Activated CD4-positive, alpha-beta T cell treated with anti-CD3 and anti-CD28 coated beads, Interleukin-2, amount 50 U/mL, for 4 hours (primary cell): ENCODE measurements at places on chromosomes 6 and 20.

DNA sequence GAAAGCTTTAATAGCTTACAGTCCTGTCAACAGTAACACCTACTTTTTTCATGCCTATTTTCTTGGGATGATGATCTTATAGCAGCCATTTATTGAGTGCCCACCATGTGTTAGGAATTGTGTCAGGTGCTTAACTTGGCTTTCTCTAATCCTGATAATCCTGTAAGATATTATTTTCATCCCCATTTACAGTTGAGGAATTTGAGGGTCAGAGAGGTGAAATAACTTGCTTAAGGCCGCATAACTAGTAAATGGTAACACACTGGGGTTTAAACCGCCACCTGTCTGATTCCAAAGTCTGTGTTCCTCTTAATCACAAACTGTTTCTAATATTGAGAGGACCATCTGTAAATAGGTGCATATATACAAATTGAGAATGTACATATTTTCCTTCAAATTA is 55.5 kb downstream of the NCOA3 start:
- no peak for DNase-seq

DNA sequence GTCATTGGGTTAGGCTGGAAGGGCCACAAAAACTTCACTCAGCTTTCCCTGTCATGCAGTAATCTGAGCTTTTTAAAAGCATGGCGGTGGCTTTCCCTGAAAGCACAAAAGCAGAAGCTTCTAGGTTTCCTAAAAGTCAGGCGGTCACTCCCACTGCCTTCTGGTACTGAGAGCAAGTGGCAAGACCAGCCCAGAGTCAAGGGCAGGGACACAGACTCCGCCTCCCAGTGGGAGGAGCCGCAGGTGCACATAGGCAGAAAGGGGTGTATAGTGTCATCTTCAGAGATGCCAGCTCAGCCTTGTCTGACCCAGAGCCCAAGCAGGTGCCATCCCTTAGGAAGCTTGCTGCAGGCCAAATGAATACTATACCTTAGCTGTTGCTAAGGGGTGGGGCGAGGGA is 18.0 kb upstream of the PACSIN1 start:
- no peak for DNase-seq

- DNase-seq = no peak
Measured at GRCh38 chr20:41331731-41332130, 8.9 kb upstream of the LPIN3 start.

DNA sequence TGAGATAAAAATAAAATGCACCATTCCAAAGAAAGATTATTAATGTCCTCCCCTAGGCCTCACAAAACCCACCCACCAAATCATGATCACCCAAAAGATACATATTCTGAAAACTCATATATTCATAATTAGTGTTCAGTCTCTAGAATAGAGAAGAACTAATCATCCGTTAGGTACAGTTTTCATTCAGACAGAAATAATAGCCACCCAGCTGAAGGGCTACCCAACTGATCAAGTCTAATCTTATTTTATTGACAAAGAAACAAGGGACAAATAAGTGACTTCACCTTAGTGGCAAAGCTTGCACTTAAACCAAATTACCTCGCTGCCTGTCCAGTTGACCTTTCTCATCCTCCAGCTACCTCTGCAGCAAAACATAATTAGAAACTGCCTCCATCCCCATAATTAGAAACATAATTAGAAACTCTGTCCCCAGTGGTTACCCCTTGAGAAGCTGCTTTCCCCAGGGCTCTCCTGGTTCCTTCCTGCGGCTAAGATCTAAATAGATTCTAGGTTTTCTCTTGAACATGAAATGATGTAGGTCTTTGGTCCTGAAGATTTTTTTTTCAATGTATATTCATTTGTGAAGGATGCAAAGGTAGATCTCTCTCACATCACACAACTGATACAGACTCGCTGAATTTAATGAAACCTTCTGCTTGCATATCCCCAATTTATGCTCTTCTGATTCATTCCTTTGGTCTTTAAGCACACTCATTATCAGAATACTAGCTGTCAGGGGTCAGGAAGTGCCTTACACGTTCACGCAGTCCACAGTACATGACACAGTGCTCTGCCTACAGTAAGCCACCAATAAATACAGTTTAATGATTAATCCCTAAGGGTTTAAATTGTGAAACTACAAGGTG is 46.3 kb downstream of the HBS1L start:
- DNase-seq = no peak

- DNase-seq = no peak
Measured at GRCh38 chr6:146041282-146041681, 12.4 kb downstream of the GRM1 start.

DNA sequence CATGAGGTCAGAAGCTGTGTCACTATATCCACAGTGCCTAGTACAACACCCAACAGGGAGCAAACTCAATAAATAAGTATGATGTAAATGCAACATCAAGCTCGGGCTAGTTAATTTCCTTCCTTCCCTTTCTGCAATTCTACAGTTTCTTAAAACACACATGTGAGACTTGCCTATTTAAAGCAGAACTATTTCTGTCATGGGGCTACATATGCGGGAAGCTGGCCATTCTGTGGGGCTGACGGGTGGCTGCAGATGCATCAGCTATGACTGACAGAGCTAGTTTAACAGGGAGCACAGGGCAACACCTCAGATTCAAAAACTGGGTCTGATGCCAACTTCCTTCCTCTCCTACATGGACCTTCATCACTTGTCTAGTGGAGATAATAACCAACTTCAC is 118.1 kb upstream of the ENPP5 start:
- DNase-seq = no peak

DNA sequence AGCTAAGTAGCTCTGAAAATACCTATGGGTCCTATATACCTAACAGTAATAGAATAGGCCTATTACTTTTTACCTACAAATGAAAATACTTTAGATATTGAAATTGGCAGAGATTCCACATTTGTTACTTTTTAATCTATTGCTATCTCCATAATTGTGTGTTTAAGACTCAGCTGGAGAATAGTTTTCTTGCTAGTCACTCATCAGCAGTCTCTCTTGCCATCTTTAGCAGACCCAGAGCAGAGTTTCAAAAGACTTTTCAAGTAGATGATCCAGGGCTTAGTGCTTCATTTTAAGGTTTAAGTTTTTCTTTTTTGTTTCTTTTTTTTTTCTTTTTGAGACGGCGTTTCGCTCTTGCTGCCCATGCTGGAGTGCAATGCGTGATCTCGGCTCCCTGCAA is 12.9 kb downstream of the ANKS1A start:
- no peak for DNase-seq

- no peak for DNase-seq
Measured at GRCh38 chr6:162363757-162364156, 363.8 kb downstream of the PRKN start.

DNA sequence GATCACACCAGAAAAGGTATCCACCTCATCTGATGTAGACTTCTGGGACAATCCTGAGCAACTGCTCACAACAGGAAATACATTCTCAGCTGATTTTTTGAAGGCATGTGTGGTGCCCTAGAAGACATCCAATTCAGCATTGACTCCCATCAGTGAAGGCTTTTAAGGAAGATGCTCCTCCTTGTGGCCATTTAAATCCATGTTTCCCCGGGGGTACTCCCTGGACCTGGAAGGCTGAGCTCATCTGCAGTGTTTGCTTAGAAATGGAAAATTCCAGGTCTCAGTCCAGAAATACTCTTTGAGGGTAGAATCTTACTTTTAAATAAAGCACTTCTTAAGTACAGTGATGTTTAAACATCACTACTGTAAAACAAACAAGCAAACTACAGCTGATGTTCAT is 195.5 kb upstream of the PDE10A start:
- no peak for DNase-seq

DNA sequence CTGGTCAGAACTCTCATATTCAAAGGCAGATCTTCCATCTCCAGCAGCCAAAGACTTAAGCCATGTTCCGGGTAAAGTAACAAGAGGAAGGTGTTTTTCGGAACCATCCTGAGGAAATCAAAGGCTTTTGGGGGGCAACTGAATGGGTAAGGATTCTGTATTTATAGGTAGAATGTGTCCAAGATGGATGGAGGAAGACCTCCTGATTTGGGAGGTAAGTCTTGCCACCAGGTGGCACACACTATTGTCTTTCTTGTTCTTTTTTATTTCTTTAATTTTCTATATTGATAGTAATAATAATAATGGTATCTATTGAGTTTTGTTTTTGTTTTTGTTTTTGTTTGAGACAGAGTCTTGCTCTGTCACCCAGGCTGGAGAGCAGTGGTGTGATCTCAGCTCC is 53.0 kb upstream of the UBR2 start:
- DNase-seq = no peak
